ENCODE measurements at places on chromosomes 5 and 9.

DNA sequence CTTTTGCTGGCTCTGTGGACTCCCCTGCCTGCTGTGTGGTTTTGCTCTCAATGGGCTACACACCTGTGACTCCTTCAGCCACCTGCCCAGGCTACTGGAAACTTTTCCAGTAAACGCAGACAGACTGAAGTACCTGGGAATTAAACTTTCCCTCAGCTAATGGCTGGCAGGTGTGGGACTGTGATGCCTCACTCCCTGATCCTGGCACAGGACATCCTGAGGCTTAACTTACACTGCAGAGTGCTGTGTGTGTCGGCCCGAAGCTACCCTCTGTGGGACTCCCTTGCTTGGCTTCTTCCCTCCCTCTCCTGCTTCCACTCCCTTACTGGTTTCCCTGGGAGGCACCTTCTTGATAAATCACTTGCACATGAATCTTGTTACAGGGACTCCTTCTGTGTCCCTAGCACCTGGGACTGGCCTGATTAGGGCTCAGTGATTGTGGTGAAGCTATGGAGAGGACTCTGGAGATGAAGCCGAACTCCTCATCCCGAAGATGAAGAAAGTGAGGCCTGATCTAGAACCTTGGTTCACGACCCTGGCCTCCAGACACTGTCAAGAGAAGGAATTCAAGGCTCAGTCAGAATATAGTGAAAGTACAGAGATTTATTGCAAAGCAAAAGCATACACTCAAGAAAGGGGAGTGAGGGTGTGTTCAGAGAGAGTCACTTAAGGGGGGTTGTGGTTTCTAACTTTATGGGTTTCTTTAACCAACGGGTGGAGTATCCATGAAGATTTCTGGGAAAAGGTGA is 113.4 kb upstream of the ALDH1B1 start:
- DNase-seq, result no peak

DNA sequence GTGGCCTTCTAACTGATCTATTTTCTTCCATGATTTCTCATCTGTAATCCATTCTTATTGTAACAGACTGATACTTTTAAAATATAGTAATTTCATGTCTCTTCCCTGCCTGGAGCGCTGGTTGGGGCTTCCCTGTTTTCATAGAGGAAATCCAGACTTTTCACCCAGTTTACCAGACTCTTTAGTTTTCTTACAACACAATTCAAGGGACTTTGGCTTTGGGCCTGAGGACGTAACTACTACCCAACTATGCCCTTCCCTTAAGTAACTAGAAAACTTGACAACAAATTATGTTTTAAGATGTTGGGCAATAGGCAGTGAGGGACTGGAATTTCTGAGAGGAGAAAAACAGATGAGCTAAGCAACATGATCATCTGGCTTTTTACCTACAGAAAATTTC is 289.6 kb downstream of the FGF10 start:
- DNase-seq, result no peak

DNA sequence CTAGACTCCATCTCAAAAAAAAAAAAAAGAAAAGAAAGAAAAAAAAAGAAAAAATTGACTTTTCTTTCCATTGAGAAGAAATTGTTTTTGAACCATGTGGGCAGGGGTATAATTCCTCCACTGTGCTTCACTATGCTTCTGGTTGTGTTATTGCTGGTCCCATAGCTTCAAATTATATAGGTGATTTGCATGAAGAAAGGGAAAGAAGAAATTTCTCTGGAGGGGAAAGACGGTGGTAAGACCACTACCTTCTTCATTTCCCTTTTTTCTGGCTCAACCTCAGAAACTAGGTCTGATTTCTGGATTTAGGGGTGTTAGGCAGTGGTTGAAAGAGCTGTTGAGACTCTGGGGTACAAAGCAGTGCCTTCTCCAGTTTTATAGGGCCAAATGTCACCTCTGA is 29.3 kb upstream of the HSPB3 start:
- no peak for DNase-seq

GRCh38 chr5:90510438-90510837 is 18.9 kb downstream of the LYSMD3 start:
- no peak for DNase-seq

DNA sequence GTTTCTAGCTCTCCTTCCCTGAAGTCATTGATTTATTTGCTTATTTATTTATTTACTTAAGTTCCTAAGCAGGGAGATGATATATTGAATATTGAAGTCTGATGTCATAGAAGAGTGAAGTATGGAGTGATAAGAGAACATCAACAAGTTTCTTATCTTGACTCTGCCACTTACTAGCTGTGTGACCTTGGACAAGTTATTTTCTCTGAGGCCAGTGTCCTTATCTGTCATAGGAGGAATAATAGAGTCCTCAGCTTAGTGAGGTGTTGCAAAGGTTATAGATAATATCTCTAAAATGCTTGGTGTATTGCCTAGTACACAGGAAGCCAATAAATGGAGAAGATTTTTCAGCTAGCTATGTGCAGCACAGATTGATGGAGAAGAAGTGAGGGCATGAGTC is 32.4 kb upstream of the PIP5K1B start:
- DNase-seq, result no peak

GRCh38 chr5:167012123-167013034 is 1279.1 kb upstream of the WWC1 start:
- DNase-seq, result no peak
